SK-N-MC (cell line): ENCODE measurements at places on chromosomes 2 and 18.

GRCh38 chr2:30710461-30710860 lies 96.8 kb downstream of the CAPN13 start:
- no peak for DNase-seq

DNA sequence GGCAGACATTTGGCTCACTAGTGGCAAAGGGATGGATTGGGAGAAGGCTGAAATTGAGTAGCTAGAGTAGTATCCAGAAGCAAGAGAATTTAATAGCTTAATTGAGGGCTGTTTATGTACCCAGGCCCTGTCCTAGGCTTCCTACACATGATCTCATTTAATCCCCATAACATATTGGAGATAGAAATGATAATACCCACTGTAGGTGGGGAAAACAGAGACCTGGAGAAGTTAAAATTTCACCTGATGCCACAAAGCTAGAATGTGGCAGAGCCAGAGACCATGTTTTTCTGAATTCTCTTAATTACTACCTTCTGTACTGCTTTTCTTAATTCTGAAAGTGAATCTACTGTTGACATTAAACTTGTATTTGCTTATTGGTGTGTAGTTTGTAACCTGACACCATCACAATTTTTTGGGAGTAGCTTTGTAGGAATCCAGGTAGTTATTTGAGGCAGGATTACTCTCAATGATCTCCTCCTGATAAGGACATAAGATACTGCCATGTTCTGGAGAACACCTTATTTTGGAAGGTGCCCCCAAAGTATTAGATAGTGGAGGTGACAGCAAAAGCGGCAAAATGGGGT lies 42.2 kb downstream of the RAB10 start:
- DNase-seq = no peak

GRCh38 chr18:43022874-43023273 lies 92.6 kb downstream of the RIT2 start:
- DNase-seq = no peak

- DNase-seq = no peak
Measured at GRCh38 chr2:77017355-77017745, 504.8 kb downstream of the LRRTM4 start.

GRCh38 chr2:171227066-171227782 lies 66.5 kb upstream of the TLK1 start:
- no peak for DNase-seq
